ENCODE measurements at places on chromosomes 16 and 17.

DNA sequence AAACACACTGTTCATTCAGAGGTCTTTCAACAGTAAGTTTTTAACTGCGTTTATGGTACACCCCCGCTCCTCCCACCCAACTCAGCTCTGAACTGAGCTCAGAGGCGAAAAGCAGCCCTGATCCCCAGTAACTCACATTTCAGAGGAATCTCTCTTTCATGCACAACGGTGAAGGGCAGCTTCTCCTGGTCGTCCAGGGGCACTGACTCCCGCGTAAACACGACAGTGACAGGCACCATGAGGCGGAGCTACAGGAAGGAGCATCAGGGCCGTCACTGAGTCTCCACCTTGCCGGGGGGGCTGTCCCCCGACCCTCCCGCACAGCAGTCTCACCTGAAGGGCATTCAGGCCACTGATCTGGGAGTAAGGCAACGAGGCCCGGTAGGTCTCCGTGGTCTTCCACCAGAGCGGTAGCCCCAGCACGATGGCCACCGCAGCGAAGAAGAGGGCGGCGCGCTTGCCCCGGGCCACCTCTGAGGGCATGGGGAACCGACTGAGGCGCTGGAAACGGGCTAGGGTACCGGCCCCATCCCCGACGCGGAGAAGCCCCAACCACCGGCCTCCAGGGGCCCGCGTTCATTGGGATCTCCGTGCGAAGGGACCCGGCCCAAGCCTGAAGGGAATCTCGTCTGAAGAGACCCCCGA, 486 bp downstream of the PIGS start:
- peak overlapping the region; percentile 80 for H3K27ac ChIP-seq
- H3K36me3 ChIP-seq: no peaks in the 10 kb centered on the region
- H3K4me1 ChIP-seq: peaks cover 44% of the 10 kb centered on the region
- peak overlapping the region; percentile 84 for H3K4me3 ChIP-seq

GRCh38 chr17:42920922-42921321, 20.3 kb downstream of the G6PC1 start:
- DNase-seq: no peak
- H3K4me1 ChIP-seq: no peaks in the 10 kb centered on the region
- no peak overlapping the region for H3K27ac ChIP-seq
- no peak overlapping the region for H3K4me3 ChIP-seq

- H3K36me3 ChIP-seq: peaks cover 14% of the 10 kb centered on the region
- no peaks in the 10 kb centered on the region for H3K27me3 ChIP-seq
- no peak for DNase-seq
- no peak overlapping the region for H3K27ac ChIP-seq
Observed at GRCh38 chr17:41865596-41865893, 322 bp upstream of the KLHL11 start.

DNA sequence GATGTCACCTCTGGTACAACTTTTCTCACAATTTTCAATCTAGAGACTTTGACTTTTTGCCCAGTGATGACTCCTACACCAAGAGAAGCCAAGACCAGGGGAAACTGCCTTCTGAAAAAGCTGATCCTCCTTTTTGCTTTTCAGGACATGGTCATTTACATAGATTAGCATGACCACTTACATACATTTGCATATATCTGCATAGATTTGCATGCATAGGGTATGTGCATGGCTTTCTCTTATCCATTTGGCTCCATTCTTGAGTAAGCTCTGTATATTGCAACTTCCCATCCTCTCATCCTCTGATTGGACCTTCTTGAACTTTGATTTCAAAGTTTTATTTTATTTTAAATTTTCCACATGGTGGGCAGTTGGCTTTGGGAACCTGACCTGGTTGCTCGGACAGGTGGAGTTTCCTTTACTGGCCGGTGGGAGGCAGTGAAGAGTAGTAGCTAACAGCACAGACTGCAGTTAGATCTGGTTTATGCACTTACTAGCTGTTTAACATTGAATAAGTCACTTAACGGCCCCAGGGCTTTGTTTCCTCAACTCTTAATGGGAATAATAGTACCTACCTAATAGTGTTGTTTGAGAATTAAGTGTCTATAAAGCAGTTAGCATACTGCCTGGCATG, 92.9 kb downstream of the GPR139 start:
- DNase-seq: no peak
- no peak overlapping the region for H3K4me3 ChIP-seq
- no peaks in the 10 kb centered on the region for H3K36me3 ChIP-seq
- H3K27ac ChIP-seq: no peak overlapping the region
- no peaks in the 10 kb centered on the region for H3K4me1 ChIP-seq

GRCh38 chr16:68064791-68065365, 20.3 kb upstream of the NFATC3 start:
- H3K36me3 ChIP-seq: peaks cover 60% of the 10 kb centered on the region
- H3K27me3 ChIP-seq: no peaks in the 10 kb centered on the region
- no peak overlapping the region for H3K4me3 ChIP-seq
- H3K4me1 ChIP-seq: peaks cover 9% of the 10 kb centered on the region

- no peaks in the 10 kb centered on the region for H3K27me3 ChIP-seq
- H3K4me3 ChIP-seq: no peak overlapping the region
- H3K36me3 ChIP-seq: peaks cover 18% of the 10 kb centered on the region
- peak overlapping the region; percentile 79 for H3K27ac ChIP-seq
- no peak for DNase-seq
- H3K4me1 ChIP-seq: peaks cover 35% of the 10 kb centered on the region
Observed at GRCh38 chr17:39812466-39812865, 51.6 kb downstream of the IKZF3 start.

GRCh38 chr17:17723354-17724261, 42.4 kb downstream of the RAI1 start:
- H3K27ac ChIP-seq: no peak overlapping the region
- H3K4me3 ChIP-seq: peak overlapping the region; percentile 60
- no peaks in the 10 kb centered on the region for H3K27me3 ChIP-seq

- peaks cover 16% of the 10 kb centered on the region for H3K4me1 ChIP-seq
- no peak overlapping the region for H3K4me3 ChIP-seq
- H3K27ac ChIP-seq: no peak overlapping the region
- no peak for DNase-seq
Observed at GRCh38 chr17:77306790-77307478, 166.2 kb downstream of the SEC14L1 start.

DNA sequence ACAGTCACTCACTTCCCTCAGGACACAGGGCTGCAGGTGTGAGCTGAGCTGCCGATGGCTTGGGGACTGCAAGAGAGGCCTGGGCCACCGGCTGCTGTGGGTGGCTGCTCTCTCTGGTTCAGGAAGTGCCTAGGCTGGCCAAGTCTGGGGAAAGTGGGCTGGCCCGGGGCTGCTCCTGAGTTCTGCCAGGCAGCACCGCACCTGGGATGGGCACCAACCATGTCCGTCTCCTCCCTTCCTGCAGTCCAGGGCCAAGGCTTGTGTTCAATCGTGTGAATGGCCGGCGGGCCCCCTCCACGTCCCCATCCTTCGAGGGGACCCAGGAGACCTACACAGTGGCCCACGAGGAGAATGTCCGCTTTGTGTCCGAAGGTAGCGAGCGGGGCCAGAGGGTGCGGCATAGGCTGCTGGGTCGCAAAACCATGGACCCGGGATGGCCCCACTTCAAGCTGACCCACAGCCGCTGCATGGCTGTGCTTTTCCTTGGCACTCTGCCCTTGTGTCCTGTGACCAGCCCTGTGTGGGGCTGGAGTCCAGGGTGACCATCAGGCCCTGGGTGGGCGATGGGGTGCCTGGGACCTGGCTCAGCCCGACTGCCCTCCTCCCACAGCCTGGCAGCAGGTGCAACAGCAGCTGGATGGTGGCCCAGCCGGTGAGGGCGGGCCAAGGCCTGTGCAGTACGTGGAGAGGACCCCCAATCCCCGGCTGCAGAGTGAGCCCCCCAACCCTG, 1.8 kb upstream of the WDR90 start:
- H3K4me1 ChIP-seq: peaks cover 22% of the 10 kb centered on the region
- no peak overlapping the region for H3K27ac ChIP-seq
- no peaks in the 10 kb centered on the region for H3K36me3 ChIP-seq
- no peak overlapping the region for H3K4me3 ChIP-seq
- DNase-seq: no peak

- H3K4me1 ChIP-seq: no peaks in the 10 kb centered on the region
- no peak for DNase-seq
- H3K27me3 ChIP-seq: no peaks in the 10 kb centered on the region
- no peaks in the 10 kb centered on the region for H3K36me3 ChIP-seq
- no peak overlapping the region for H3K4me3 ChIP-seq
Observed at GRCh38 chr16:50455288-50455845, 86.6 kb upstream of the BRD7 start.

DNA sequence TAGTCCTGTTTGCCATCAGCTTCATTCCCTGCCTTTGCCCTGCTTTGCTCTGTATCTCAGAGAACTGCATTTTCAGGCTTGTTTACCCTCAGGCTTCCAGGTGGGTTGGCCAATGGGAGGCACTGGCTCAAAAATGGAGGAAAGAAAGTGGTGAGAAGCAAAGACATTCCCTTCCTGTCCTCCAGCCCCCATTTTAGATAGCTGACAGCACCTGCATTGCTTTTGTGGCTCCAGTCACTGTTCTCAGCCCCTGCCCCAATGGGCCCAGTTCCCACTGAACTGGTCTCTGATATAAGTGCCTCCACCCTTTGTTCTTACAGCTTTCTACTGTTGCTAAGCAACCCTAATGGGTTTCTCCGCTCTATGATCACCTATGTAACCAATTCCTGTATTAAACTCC, 19.4 kb upstream of the SDK2 start:
- H3K4me3 ChIP-seq: no peak overlapping the region
- H3K36me3 ChIP-seq: no peaks in the 10 kb centered on the region
- no peak overlapping the region for H3K27ac ChIP-seq
- no peaks in the 10 kb centered on the region for H3K27me3 ChIP-seq
